HL-60 (cell line): ENCODE measurements at places on chromosomes 12 and 14.
A peak's percentile ranks its signal among the peaks of the same experiment; 100 is the strongest.

- DNase-seq, result no peak
Observed at GRCh38 chr14:104975481-104976197, 2.5 kb downstream of the AHNAK2 start.

- DNase-seq, result no peak
Observed at GRCh38 chr14:104749111-104749649, 3.8 kb upstream of the SIVA1 start.

- DNase-seq, result no peak
Observed at GRCh38 chr14:81681541-81681940, 147.9 kb upstream of the SEL1L start.

DNA sequence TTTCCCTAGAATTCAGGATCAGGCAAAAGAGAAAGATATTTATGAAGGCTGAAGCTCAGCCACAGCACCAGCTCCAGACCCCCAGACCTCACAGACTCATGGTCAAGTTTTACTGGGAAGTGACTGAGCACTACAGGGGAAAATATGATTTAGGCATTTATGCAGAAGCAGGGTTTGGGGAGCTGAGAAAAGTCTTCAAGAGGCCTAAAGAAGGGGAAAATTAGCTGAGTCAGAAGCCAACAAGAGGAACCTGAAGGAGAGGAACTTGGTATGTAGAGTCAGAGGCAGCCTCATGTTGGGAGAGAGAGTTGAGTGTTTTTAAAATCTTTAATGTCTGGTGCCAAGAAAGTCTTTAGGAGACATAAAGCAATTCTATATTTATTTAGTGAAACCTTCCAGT is 63.0 kb downstream of the FOS start:
- DNase-seq, result peak; percentile 62

DNA sequence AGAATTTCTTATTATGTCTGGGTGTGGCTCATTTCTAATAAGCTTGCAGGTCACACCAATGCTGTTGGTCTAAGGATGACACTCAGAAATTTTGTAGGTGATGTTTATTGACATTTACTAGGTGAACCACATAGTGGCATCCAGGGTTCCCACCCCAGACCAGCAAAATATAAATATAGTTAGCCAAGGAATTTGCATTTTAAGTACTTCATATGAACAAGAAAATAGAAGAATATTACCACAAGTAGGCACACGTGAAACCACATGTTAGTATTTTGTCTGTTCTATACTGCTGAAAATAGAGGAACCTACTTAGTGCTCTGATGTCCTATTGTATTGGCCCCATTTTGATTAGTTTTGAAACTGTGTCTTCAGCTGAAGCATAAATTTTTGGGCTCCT is 71.1 kb downstream of the USP15 start:
- DNase-seq, result no peak

DNA sequence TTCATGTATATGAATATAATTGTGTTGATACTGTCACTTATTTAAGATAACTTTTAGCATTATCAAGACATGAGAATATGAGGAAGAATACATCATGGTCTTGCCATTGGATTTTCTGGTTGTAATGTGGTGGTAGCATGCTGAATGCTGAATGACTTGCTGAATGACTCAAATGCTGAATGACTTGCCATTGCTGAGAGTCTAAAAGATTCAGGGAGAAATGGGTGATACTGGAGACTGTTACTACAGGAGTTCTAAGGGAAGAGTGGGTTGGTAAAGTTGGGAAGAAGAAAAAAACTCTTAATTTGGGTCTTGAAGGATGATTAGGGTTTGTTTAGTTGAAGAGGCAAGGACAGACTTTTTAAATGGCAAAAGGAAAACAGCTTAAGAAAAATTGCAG is 72.1 kb upstream of the MANSC4 start:
- DNase-seq, result no peak

DNA sequence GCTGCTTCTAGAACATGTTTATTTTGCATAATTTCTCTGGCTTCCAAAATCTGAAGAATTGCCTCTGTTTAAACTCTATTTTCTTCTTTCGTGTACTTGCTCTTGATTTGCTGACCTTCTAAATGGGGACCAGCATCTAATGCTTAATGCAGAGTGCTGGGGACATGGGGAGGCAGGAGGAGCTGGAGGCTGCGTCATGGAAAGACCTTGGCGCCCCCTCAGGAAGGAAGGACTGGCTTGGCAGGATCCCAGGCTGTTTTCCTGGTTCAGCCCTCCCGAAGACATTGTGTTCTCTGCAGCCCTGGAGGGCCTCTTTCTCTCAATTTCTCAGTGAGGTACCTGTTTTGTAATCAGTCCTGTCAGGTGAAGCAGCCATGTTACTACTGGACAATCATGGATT is 5.5 kb downstream of the PRKCH start:
- no peak for DNase-seq

- no peak for DNase-seq
Observed at GRCh38 chr12:84069198-84069597, 843.4 kb downstream of the SLC6A15 start.

- no peak for DNase-seq
Observed at GRCh38 chr14:51327376-51327775, 87.3 kb downstream of the TMX1 start.

DNA sequence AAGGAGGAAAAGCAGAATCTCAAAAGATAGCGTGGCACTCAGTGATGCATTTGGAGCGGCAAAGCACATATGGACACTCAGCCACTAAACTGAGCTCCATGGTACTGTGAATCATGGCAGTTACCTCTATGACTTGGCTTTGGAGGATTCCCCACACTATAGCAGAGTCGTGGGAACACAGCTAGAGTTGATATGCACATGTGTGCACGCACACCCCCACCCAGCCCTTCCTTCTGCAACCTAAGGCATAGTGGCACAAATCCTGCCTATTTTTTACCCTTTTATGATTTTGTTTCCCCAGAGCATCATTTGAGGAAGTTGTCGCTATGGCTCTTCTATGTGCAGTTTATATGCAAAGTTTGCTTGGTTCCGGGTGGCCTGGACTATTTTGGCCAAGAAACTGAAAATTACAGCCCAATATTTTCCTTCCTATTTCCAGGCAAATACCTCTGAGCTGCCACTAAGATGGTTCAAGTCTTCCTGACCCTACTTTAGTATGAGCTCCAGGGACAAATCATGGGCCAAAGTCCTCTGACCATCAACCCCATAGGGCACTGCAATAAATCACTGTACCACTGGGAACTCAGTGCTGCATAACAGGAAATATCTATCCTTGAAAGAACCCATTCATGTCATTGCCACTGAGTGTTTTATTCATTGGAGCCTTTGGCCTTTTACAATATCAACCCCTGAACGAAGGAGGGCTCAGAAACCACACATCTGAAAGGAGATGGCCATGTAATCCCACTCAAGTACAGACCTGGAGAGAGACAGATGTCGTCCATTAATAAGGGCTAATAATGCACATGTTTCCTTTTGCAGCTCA is 177.5 kb downstream of the EGLN3 start:
- DNase-seq, result no peak

- DNase-seq, result no peak
Observed at GRCh38 chr12:3200032-3200617, 122.9 kb downstream of the TSPAN9 start.

- no peak for DNase-seq
Observed at GRCh38 chr12:76891609-76892008, 12.8 kb upstream of the CSRP2 start.

DNA sequence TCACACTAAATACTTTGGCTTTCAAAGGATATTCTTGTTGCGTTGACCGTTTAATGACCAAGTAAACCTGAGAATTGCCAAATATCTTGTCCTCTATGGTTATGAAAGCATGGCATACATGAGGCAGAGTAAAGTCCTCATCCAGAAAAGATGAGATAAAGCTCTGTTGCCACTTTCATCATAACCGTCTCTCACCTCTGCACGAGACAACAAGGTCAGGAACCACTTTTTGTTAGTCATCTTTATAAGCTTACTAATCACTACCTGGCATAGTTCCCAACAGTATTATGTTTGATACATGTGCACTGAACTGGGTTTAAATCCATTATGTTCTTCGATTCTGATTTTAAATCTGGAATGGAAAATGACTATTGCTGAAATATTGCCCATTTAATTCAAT is 31.3 kb downstream of the PTPRB start:
- no peak for DNase-seq

DNA sequence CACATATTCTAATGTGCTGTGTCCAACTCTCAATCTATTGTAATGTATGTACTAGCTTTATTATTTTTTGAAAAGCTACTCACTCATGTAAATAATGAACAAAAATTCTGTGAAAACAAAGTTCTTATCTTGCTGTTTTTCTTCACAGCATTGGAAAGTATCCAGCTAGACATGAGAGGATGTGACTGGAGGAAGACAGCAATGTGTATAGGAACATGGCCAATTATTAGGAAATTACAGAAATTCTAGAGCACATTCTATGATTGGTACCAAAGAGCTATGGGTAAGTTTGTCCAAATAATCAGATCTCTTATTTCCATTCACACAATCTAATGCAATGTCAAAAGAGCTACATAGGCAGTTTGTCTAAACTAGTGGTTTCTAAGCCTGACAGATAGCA is 1100.2 kb downstream of the FSCB start:
- DNase-seq, result no peak

DNA sequence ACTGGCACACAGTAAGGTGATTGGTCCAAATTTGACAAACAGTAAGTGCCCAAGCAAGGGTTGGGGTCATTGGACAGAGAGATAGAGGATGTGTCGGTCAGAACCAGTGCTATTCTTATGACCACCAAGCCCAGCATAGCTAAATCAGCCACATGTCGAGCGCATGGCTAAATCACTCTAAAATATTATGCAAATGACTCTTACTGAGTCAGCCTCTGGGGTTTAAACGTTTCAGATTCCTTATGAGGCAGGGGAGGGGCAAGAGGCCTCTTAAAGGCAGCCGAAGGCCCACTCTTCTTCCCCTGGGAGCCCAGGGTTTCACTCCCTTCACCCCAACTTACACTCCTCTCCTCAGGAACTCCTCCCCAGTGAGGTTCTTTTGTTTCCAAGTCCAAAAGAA is 603 bp upstream of the ENDOU start:
- no peak for DNase-seq

- no peak for DNase-seq
Observed at GRCh38 chr14:98118749-98119148, 1153.2 kb downstream of the BCL11B start.

DNA sequence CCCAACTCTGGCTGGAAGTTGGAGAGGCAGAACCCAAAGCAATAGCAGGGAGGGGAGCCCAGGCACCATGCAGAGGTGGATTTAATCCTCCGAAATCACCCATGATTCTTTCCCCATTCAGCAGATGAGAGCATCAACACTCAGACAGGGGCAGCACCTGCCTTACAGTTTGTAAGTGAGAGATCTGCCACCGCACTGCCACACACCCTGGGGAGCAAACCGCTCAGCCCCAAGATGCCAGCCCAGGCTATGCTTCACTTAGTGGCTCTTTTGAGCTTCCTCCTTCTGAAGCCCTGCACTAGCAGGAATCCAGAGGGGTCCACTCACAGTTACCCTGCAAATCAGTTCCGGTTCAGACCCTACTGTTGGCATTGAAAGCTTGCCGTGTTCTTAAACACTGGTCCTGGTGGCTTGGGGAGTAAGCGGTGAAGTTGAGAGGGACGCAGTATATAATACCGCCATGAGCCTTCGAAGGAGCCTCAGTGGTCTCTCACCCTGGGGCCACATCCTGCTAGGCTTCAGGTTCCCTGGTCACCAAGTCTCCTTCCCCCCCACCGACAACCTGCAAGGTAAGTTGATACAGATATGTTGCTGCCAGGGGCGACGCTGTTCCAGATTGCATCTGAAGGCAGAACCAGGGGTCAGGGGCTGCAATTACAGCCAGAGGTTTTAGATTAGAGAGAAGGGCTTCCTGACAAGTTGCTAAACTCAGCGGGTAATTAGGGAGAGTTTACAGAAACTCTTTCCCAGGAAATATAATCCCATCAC is 72.0 kb upstream of the CCND2 start:
- DNase-seq, result peak; percentile 26

- no peak for DNase-seq
Observed at GRCh38 chr12:131116468-131117117, 162.9 kb downstream of the ADGRD1 start.

- DNase-seq, result no peak
Observed at GRCh38 chr14:58628406-58628805, 9.4 kb upstream of the DACT1 start.

DNA sequence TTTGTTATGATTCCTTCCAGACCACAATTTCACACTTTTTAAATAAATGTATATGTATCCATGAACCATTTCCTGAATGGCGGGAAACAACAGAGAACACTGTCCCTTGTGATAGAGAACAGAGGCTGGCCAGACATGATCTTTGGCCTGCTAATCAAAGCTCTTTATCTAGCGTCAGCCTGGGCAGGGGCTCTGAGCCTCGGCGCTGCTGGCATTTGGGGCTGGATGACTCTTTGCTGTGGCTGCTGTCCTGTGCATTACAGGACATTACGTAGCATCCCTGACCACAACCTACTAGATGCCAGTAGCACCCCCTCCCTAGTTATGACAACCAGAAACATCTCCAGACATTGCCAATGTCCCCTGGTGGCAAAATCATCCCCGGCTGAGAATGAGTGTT is 77.7 kb downstream of the DNAH10 start:
- no peak for DNase-seq

- no peak for DNase-seq
Observed at GRCh38 chr12:38629064-38629463, 276.3 kb downstream of the CPNE8 start.

- no peak for DNase-seq
Observed at GRCh38 chr14:31047503-31047902, 21.3 kb upstream of the STRN3 start.

- DNase-seq, result peak; percentile 78
Observed at GRCh38 chr12:124242529-124243065, 52.3 kb upstream of the RFLNA start.

GRCh38 chr12:52147964-52148463 is 43.8 kb downstream of the KRT80 start:
- DNase-seq, result no peak

DNA sequence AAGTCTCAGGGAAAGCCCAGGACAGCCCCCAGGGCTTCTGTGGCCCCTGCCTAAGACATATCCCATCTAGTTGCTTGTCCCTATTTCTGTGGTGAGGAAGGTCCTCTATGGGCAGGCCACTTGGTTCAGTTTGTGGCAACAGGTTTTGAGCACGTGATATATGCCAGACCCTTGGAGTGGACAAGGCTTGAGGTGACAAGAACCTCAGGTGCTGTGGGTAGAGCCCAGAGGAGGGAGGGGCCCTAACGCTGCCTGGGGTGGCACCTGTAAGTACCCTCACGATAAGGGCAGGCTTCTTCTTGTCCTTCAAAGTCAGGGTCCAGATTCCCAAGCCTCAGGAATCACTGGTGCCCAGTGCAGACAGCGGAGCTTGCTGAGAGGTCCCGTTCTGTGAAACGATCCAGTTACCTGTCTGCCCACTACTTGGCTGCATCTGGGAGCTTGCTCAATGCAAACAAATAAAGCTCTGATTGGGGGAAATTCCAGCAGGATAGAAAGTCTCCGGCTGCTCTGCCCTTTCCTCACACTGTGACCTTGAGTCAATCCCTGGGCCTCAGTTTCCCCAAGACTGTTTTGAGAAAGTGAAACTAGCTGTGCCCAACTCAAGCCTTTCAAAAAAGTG is 47.7 kb upstream of the FAM181A start:
- no peak for DNase-seq

DNA sequence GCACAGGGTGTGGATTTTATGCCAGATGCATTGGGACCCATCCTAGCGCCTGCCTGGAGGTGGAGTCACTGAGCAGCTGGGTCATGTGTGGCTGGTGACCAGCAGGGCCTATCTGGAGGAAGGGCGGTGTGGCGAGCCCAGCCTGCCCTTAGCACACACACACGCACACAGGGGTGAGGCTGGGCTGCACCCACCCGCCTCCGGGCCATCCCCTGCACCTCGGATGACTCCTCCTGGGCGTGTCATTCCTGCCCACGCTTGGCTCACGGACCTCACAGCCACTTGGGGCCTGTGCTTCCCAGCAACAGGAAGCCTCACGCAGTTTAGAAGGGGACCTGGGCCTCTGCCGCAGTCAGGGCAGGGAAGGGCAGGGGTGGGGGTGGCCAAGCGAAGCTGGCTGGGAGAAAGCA is 36.2 kb upstream of the FZD10 start:
- no peak for DNase-seq
